ENCODE measurements at places on chromosomes 4 and X.

GRCh38 chr4:109755656-109756055 is 25.8 kb upstream of the PLA2G12A start:
- DNase-seq, result no peak

GRCh38 chr4:177519481-177520260 is 77.4 kb upstream of the AGA start:
- DNase-seq, result no peak

GRCh38 chr4:140875746-140876452 is 119.7 kb upstream of the TBC1D9 start:
- DNase-seq, result no peak

- no peak for DNase-seq
Observed at GRCh38 chr4:5133933-5134594, 82.8 kb downstream of the STK32B start.

DNA sequence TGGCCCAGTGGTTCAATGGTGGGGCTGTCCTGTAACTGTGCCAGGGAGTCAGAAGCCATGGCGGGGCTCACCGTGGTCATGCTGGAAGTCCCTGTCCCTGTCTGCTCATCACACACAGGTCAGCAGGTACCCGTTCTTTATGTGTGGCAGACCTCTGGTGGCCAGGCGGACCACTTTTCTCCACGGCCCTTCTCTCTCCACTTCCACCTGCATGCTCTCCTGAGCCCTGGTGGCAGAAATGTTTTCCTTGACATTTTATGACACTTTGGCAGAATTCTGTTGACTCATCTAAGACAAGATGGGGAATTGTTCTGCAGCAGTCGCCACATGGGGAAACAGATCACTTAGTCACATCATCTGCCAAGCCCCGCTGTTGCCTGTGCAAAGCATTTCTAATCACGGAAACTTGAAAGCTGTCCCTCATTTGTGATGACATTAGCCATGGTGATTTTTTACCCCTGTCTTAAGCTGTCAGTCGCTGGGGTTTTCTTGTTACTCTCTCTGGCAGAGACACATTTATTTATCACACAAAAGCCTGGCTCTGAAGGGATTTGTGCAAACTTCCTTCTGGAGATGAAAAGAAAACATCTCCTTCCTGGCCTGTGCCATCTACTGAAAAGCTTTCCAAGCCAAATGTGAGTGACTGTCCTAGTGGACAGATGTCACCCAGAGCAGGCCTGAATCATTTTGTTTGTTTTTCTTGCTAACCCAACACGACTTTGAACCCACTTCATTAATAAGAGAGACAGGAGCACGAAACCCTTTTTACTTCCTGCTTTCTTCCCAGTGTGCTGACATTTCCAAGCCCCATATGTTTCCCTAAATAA is 38.8 kb upstream of the STIM2 start:
- no peak for DNase-seq

DNA sequence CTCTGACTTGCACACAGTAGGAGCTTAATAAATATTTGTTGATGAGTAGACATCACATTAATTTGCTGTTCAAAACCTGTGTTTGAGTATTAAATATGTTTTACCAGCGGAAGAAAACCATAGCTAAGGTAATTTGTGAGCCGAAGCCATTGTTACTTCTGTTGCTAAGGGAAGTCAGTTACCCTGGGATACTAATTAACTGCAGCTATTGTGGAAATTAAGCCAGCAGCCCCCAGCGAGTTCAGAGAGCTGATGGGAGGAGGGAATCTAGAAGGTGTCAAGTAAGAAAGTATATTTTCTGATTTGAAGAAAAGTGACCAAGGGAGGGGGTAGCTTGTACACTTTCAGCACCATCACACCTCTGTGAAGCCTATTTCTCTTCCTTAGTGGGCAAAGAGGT is 76.7 kb upstream of the IGSF1 start:
- DNase-seq, result no peak

DNA sequence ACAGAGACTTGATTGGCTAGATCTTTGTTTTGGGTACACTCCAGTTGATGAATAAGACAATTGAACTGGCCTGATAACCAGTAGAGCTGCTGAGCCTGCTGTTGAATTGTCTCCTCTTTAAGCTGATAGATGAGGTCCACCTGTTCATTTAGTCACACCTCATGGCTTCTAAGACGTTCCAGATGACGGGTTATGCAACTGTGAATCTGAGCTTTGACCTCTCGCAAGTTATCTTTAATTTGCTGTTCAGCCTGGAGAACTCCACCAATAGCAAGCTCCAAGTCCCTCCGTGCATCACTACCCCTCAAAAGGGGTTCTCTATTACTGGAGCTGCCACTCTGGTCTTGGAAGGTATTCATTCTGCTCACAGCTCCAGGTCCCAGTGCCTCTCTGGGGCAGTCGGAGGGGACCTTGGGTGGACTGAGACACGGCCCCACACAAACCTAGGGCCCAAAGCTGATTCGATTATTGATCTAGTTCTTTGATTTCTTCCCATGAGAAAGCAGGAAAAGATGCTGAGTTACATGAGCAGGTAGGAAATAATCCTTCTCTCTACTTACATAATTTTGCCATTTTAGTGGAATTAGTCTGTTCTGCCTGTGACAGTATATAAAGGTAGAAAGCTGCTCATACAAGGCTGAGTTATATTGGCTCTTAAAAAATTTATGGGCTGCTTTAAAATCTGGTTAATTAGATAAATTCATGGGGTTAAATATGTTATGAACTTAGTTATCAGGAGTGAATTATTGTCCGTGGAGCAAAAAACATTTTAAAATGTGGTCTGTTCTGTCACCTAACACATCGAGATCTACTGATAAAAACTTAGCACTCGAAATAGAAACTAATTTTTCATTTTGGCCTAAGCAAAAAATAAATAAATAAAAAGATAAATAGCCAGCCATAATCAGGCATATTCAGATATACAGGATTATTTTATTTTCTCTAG is 6.8 kb downstream of the MMAA start:
- DNase-seq, result no peak

GRCh38 chr4:112516471-112517066 is 589 bp upstream of the NEUROG2 start:
- DNase-seq, result peak; percentile 12

- no peak for DNase-seq
Observed at GRCh38 chrX:49876750-49877149, 2.5 kb upstream of the USP27X start.

- no peak for DNase-seq
Observed at GRCh38 chr4:184450743-184451535, 23.4 kb downstream of the IRF2 start.

DNA sequence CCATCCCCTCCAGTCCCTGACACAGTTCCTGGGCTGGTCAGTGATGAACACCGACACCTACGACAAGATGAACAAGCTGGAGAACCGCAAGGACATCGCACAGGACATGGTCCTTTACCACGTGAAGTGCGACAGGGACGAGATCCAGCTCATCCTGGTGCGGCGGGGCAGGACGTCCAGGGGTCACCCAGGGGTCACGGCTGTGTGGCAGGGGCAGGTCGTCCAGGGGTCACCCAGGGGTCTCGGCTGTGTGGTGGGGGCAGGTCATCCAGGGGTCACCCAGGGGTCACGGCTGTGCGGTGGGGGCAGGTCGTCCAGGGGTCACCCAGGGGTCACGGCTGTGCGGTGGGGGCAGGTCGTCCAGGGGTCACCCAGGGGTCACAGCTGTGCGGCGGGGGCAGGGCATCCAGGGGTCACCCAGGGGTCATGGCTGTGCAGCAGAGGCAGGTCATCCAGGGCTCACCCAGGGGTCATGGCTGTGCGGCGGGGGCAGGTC is 16.7 kb downstream of the ATP5ME start:
- DNase-seq, result no peak

- DNase-seq, result no peak
Observed at GRCh38 chrX:17009856-17010625, 63.6 kb downstream of the REPS2 start.

GRCh38 chrX:5113128-5113527 is 1115.5 kb downstream of the NLGN4X start:
- DNase-seq, result no peak

DNA sequence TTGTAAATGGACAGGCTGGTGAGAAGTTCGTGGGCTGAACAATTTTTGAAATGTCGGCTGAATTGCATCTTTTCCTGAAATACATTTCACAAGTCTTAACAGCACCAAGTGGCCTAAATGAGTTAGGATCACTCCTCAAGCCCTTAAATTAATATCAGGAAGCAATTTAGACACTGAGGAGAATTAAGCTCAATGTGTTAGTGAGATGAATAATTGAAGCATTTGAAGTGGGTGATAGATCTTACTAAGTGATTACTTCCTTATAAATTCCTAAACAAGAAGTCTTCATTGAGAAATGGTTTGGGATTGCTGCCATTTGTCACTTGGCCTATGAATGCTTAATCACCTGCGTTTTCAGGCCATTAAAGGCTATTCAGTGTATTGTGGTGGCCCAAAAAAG is 116.8 kb downstream of the NAA11 start:
- no peak for DNase-seq

GRCh38 chrX:15142084-15142715 is 127.7 kb downstream of the ASB9 start:
- DNase-seq, result no peak

- DNase-seq, result no peak
Observed at GRCh38 chr4:89270792-89271191, 36.8 kb downstream of the GPRIN3 start.

GRCh38 chr4:27316176-27316575 is 455.5 kb downstream of the STIM2 start:
- DNase-seq, result no peak

DNA sequence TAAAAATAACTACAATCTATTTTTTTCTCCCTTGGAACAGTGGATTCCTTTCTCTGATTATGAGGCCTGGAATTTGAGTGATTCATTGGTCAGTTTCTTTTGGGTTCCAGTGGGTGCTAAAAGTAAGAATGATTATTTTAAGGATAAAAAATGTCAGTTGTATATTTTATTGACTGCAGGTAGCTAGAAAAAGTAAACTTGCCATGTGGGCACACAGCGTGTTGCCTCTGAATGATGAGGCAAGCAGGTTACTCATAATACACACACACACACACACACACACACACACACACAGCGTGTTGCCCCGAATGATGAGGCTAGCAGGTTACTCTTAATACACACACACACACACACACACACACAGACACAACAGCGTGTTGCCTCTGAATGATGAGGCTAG is 13.8 kb downstream of the GALNT7 start:
- no peak for DNase-seq

GRCh38 chr4:98746936-98747335 is 88.5 kb upstream of the TSPAN5 start:
- no peak for DNase-seq

- peak; percentile 40 for DNase-seq
Observed at GRCh38 chr4:8402640-8403039, 37.9 kb downstream of the ACOX3 start.

- no peak for DNase-seq
Observed at GRCh38 chr4:19473569-19473968, 778.1 kb upstream of the SLIT2 start.

- DNase-seq, result no peak
Observed at GRCh38 chrX:12956704-12957534, 18.0 kb upstream of the TMSB4X start.

- no peak for DNase-seq
Observed at GRCh38 chr4:114519368-114519767, 79.2 kb upstream of the UGT8 start.

GRCh38 chr4:39256436-39256835 is 74.1 kb downstream of the WDR19 start:
- DNase-seq, result no peak

GRCh38 chr4:82594456-82594855 is 32.7 kb upstream of the TMEM150C start:
- no peak for DNase-seq

- DNase-seq, result no peak
Observed at GRCh38 chr4:184769141-184769765, 35.4 kb upstream of the CENPU start.

DNA sequence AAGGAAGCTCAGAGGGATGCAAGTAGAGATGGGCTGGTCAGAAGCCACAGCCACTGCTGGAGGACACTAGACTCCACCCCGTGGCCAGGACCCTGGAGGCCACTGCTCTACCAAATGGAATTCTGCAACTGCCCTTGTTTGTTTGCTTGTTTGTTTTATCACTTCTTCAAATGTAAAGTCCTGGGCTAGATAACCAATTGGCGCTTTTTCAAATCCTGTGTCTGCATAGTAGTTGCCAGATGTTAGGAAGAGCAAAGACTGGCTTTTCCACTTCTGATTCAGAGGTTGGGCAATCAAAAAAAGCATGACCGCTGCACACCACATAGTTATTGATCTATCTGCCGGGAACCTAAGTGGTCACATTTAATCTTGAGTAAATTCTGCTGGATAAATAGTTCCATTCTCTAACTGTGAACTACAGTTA is 255.2 kb upstream of the SFRP2 start:
- no peak for DNase-seq

DNA sequence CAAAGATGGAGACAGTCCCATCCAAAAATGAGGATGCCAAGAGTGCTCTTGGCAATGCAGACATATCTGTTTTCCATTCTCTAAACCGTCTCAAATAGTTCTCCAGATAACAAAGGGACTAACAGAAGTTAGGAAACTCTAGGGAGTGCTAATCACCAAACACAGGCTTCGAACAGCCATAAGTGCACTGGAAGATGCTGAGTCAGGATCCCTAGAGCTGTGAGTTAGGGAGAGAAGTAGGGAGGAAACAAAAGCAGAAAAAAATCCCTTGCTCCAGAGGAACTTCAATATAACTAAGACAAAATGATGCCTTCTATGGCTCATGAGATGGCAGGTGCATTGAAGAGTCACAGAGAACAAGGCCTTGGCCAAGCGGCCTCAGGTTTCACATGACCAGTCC is 251.0 kb upstream of the PPARGC1A start:
- no peak for DNase-seq

- no peak for DNase-seq
Observed at GRCh38 chrX:123330229-123330942, 146.3 kb downstream of the GRIA3 start.

GRCh38 chr4:177573507-177573906 is 131.3 kb upstream of the AGA start:
- no peak for DNase-seq

DNA sequence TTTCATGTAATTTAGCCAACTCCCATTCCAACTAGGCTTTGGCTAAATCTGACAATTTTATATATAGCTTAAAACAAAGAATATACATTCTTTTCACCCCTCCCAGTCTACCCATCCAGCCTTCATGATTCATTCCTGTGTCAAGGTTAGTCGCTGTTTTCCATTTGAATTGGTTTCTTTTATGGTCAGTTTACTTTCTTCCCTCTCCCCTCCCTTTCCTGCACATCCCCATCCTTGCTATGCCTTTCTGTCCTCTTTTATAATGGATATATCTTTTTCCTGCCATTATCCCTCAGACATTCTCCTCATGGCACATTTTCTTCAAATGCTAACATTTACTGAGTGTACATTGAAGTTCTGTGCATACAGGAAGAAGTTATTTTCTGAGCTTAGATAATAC is 4.7 kb downstream of the ZXDB start:
- no peak for DNase-seq

GRCh38 chr4:159384632-159385031 is 281.8 kb downstream of the RAPGEF2 start:
- DNase-seq, result no peak

GRCh38 chrX:9566150-9566621 is 101.3 kb downstream of the TBL1X start:
- peak; percentile 35 for DNase-seq

Measured in substantia nigra (tissue), 51 donors.